ENCODE measurements at places on chromosomes 6 and 20.

GRCh38 chr6:143200167-143200770, 139.6 kb downstream of the AIG1 start:
- no peak for DNase-seq

DNA sequence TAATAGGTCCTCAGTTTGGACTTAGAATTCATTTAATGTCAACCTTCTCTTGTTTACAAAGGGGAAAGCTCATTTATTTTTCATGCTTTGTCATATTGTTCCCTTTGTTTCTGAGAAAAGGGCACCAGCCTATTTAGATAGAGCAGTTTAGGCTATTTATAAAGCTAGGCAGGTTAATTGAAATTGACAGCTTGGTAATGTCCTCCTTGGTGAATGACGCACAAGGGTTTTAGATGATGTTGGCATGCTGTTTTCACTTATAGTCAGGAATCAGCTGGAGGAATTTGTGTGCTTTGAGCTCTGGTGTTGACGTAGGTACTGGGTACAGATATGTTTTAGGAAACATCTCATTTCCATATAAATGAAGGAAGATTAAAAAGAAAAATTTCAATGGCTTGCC, 45.2 kb downstream of the BCKDHB start:
- DNase-seq = peak; percentile 52

DNA sequence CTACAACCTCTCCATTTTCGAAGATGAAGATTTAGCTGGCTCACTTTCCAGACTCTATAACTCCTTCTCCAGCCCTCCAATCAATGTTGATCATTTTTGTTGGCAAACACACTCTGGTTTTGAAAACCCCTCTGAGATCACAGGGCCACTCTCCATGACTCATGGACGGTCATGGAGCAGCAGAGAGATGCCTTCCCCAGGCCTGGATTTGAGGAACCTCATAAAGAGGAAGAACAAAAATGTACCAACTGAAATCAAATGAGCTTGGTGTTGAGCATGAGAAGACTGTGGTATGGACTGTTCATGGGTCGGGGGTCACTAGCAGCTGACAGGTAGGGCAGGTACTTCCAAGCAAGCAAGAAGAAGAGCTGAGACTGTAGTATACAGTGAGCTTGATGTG, 112.8 kb upstream of the INSM1 start:
- DNase-seq = no peak

GRCh38 chr20:33838035-33838864, 27.1 kb downstream of the CHMP4B start:
- no peak for DNase-seq

DNA sequence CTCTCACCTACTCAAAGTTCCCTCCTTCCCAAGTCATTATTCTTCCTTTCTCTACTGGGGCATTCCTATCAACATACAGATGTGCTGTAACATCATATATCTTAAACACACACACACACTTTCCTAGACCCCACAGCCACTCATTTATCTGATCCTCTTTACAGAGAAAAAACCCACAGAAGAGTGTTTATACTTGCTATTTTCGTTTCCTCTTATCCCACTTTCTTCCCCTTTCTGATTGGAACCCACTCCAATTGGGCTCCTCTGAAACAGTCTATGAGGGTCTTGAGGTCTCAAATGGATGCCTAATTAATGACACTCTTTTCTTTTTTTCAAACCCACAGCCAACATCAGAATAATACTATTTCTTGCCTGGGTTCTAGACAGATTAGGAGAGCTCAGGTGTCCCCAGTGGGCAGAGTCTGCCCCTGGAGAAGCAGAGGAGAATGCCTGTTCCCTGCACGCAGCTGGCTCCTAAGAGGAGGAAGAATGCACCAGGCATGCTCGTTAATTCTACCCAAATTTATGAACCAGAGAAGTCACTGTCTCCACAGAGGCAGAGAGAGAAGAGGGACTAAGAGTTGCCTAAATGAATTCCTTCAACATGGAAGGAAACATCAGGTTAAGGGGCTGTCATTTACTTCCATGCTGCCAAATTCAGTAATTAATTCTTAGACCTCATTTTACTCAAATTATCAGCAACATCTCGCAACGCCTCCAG, 65.9 kb downstream of the CRYBG1 start:
- DNase-seq = no peak

DNA sequence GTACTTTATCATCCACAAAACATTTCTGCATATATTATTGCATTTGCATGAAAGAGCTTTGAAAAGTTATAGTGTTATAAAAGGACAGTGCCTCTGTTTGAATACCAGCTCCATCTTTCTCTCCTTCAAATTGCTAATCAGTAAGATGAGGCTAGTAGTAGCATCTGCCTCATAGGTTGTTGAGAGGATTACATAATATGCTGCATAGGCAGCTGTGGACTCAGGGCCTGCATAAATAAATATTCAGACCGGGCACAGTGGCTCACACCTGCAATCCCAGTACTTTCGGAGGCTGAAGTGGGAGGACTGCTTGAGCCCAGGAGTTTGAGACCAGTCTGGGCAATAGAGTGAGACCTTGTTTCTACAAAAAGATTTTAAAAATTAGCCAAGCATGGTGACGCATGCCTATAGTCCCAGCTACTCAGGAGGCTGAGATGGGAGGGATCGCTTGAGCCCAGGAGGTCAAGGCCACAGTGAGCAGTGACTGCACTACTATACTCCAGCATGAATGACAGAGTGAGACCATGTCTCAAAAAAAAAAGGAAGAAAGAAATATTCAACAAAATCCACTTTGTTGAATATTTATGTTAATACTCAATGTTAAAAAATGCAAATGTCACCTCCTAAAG, 18.3 kb upstream of the SEC63 start:
- DNase-seq = no peak

DNA sequence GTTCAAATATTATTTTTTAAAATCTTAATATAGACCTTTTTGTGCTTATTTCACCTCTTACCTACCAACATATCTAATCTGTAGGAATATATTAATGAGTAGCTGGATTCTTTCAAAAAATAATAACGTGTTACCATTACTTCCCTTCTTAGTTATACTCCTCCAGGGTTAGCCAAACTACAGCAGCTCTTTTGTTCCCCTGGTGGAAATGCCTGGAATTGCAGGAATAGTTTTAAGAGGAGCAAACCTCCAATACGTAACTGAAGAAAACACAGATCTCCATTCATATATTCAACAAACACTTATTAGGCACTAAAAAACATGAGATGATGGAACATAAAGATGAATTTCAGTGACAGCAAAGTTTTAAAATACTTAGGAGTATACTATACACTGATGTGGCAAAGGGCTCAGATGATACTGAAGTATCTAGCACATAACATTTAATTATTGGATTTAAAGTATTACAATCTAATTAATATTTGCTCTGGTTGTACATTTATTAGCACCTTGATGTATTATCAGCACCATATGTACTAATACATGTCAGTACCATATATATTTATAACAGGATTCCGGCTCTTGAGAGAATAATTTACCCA, 78.3 kb downstream of the TBX18 start:
- peak; percentile 4 for DNase-seq

- peak; percentile 84 for DNase-seq
These were observed 92.6 kb downstream of the RNGTT start for GRCh38 chr6:88870717-88871330.

GRCh38 chr6:51167468-51167867, 348.8 kb downstream of the TFAP2B start:
- DNase-seq = no peak

DNA sequence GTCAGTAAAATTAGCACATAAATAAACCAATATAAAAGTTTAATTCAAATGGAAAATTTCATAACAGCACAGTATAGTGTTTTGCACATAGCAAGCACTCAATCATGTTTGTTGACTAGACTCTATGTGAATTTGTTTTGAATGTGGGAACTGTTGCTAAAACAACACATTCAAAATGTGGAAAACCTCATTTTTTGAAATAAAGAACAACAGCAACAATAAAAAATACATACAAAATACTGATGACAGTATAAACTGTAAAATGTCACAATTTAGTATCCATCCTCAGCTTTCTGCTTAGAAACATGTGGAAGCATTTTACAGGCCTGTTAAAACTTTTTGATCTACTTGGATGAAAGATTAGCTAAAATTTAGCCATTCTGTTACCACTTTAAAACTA, 47.4 kb downstream of the HDAC2 start:
- DNase-seq = no peak

DNA sequence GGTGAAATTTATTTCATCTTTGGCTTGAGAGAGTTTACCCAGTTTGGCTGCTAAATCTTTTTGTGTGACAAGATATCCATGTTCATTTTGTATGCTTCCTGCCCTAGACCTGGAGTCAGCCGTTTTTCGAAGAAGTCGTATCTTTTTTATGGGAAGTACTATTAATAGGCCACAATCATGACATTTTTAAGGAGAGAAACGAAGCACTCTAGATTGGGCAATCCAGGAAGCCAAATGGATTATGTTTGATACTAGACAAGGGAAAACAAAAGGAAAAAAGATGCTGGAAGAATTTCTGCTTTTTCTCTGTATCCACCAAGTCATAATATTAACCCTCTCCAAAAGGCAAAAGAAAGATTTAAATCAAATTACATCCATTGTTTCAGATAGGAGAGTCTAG, 214.6 kb downstream of the HDGFL1 start:
- no peak for DNase-seq

DNA sequence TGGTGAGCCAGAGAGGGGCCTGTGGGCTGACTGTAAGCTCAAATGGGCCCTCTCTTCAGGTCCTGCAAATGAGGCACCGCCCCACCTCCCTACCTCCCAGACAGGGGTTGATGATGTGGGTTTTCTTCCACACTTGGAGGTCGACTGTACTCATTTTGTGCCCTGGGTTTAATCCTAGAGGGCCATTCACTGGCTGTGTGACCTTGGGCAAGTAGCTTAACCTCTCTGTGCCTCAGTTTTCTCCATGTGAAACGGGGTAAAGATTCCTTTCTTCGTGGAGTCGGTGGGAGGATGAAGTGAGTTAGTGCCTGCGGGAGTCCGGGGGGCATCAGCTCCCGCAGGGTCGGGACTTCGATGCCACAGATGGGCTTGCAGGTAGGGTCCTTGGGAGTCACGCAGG, 23.9 kb downstream of the ZBP1 start:
- DNase-seq = no peak

DNA sequence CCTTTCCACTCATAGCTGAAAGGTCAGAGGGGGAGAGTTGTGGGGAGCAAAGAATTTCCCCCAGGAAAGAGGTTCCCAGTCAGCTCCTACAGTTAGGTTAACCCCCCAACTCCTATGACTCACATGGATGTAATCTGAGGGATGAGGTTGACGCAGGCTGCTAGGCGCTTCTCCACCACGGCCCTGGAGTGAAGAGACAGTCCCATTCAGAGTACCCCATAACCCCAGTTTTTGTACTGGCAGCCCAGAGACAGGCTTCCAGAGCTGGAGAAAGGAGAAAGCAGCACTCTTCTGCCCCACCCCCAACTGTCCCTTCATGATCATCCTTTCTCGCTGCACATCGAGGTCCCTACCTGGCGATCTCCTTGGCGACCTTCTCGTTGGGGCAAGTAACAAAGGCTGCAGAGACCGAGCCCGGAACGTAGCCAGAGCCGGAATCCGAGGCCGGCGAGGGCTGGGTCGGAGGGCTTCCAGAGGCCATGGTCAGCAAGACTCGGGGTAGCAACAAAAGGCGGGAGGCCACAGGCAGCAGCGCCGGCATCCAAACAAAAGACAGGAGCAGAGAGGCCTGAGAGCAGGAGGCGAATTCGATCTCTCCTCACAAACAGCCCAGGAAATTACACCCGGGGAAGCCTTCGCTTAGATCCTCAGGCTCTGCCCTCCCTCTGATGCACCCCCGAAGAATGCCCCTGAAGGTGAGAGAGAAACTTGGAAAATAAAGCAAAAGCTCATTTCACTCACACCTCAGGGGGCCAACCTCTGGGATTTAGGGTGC, 592 bp downstream of the CUTA start:
- peak; percentile 66 for DNase-seq

DNA sequence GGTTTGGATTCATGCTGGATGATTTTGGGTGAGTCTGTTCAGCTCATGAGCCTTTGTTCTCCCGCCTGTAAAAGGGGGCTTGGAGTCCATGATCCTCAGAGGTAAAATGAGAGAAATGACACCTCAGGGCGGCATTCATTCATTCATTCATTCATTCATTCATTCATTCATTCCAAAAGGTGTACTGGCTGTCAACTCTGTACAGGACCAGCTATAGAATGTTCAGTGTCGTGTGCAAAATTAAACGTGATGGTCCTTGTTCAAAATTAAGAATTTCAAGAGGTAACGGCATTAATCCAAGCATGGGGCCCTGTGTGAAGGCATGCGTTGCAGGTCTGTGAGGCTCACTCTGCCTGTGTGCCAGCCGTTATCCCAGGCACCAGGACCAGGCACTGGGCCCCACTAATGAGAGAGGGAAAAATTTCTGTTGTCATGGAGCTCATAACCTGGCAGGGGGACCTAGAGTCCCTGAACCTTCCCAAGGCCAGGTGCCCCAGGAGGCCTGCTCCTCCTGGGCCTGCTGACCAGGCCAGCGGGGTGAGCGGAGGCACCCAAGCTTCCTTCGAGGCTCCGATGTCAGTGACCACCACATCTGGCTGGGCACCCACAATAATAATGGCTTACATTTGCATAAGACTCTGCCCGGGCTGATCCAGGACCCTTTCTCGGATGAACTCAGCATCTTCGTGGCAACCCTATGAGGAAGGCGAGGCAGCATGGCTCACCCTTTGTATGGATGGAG, 53.2 kb downstream of the CEBPB start:
- DNase-seq = no peak

GRCh38 chr20:37773291-37773826, 79.5 kb downstream of the CTNNBL1 start:
- DNase-seq = peak; percentile 67

- DNase-seq = no peak
These were observed 28.0 kb downstream of the PLAGL2 start for GRCh38 chr20:32179515-32179914.

GRCh38 chr20:33431797-33432381, 11.7 kb downstream of the SNTA1 start:
- DNase-seq = no peak

DNA sequence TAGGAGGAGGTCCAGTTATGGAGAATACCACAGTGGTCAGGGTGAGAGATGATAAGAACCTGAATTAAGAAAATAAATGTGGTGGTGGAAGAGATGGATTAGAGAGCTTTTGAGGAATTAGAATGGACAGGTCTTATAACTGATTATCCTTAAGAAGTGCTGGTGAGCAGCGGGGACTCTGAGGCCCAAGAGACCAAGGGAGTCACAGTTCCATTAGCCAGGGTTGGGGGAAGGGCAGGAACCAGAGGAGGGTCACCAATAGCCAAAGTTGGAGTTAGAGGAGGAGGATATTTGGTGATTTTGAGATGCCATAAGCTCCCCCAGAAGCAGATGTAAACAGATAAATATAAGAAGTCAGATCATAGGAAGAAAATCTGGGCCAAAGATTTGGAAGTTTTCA, 87.1 kb upstream of the PAK5 start:
- DNase-seq = no peak

GRCh38 chr20:32570401-32571190, 14.5 kb downstream of the NOL4L start:
- peak; percentile 33 for DNase-seq

Data from NCI-H69 (cell line).